ENCODE measurements at places on chromosomes 6 and 20.

GRCh38 chr6:158266131-158266530 lies 46.1 kb upstream of the TULP4 start:
- DNase-seq, result no peak

- no peak for DNase-seq
Measured at GRCh38 chr6:11812951-11813350, 34.3 kb upstream of the ADTRP start.

GRCh38 chr6:7882505-7883257 lies 27.9 kb downstream of the TXNDC5 start:
- no peak for DNase-seq

DNA sequence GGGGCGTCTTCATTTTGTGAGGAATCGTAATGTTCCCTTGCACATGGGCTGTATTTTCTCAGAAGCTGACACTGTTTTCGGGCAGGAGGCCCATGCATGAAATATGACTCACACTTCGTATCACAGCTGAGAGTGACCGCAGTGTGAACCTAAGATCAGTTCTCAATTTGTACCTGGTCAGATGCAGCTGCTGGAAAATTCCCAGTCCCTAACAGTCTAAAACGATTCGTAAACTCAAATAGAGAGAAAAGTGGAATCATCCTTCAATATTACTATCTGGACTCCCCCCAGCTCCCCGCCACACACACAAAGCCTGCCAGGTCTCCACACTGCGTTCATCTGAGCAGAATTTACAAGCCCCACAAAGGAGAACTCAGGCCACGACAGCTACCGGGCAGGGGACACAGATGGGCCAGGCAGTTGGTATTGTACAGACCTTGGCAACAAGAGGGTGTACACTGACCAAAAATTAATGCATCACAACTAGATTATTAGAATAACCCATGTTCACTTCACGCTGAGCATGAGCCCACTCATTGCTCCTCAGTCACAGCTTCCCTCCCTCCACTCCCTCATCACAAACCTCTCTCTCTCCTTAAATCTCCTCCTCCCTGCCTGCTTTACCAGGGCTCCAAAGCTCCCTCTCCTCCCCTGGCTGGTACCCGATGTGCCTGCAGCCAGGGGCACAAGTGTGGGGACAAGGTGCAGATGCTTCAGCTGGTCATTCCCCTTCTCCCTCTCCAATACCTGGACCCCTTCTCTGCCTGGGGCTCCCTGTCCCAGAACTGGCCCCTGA lies 488.4 kb downstream of the PREX1 start:
- no peak for DNase-seq

DNA sequence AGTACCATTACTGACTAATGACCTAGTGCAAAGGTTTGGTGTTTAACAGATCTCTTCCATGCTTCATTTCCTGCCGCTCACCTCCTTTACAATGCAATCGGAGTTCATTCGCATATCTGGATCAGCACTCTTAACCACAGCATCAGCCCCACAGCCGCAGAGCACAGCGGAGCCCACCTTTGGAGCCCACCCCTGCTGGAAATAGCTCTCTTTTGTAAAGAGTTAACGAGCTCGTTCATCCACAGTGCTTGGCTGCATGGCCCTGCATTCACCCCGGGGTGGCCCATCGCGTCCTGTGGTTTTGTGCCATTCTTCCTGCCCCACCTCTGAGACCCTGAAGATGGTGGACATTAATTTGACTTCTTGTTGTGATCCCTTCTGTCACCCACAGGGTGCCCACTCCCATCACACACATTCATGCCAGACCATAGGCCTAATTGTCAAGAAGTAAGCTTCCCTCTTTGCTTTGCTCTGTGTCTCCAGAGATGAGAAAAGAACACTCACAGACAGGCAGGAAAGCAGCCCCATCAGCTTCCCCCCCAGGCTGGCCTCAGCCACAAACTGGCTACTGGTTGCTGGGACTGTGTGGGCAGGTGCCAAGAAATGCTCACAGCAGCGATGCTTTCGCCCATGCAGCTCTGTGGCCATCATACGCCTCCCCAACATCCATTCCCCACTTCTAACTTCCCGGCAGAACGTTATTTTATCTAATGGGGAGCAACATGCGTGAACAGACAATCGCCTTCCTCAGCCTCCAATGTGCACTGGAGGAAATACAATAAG lies 167.0 kb downstream of the LRFN2 start:
- no peak for DNase-seq
